ENCODE measurements at places on chromosomes 2 and 18. TPM values are rescaled to one million over a fixed set of nuclear protein-coding genes. Genes with fewer than 3 reads are reported as not detected.

HRH4 gene
- total RNA-seq = 0.16 TPM

SERPINB13 gene
- total RNA-seq = not detected

RAB10 gene
- 100 TPM for total RNA-seq

- DNase-seq = no peak
Measured at GRCh38 chr2:147345246-147345645, 499.6 kb upstream of the ACVR2A start.

DNA sequence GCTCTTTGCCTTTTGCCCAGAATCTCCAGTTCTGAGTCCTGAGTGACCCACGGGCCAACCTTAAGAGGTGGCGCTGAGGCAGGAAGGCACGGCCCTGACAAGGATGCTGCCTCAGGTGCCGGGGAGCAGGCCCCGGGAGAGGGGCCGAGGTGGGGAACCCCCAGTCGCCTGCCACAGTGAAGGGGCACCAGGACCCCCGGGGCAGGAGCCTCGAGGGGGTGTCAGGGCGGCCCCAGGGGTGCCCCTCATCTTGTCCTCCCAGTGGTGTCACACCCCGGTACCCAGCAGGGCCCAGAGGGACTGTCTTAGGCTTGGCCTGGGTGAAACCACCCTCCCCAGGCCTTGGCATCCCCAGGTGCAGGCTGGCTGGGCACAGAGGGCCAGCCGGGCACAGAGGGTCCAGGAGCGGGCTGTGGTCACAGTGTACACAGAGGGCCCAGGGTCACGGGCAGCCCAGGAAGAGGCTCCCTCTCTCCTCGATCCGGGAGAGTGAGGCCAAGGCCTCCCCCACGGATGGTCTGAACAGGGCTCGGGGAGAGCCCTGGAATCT is 1.0 kb downstream of the PDCD1 start:
- no peak for DNase-seq

Data from breast epithelium (tissue), 4 donors.